Suprapubic skin (tissue), 4 donors: ENCODE measurements at places on chromosomes 4 and X.

DNA sequence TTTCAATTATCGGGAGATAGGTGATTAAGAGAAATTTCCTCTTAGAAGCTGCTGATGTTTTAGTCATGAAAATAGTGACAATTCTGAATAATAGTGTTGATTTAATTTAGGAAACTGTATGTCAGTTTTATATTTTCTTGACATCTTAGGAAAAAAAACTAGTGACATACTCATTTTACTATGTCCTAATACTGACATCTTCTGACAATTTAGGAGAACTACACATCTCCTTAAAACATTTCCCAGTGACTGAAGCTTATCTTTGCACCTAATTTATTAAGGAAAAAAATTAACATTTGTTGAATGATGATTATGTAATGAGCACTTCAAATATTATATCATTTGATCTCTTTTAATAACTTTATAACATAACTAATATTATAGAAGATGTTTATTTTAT lies 42.0 kb upstream of the RBMXL3 start:
- H3K36me3 ChIP-seq, result no peaks in the 10 kb centered on the region
- no peak for DNase-seq
- no peak overlapping the region for H3K4me3 ChIP-seq
- no peak overlapping the region for H3K27ac ChIP-seq

- no peak overlapping the region for H3K4me3 ChIP-seq
- no peak overlapping the region for H3K27ac ChIP-seq
- H3K27me3 ChIP-seq, result no peaks in the 10 kb centered on the region
- DNase-seq, result no peak
Measured at GRCh38 chr4:144411119-144411518, 234.8 kb upstream of the HHIP start.

GRCh38 chrX:51192104-51192503 lies 140.5 kb upstream of the NUDT10 start:
- H3K27me3 ChIP-seq, result no peaks in the 10 kb centered on the region
- H3K36me3 ChIP-seq, result no peaks in the 10 kb centered on the region
- no peaks in the 10 kb centered on the region for H3K4me1 ChIP-seq
- DNase-seq, result no peak
- no peak overlapping the region for H3K27ac ChIP-seq

DNA sequence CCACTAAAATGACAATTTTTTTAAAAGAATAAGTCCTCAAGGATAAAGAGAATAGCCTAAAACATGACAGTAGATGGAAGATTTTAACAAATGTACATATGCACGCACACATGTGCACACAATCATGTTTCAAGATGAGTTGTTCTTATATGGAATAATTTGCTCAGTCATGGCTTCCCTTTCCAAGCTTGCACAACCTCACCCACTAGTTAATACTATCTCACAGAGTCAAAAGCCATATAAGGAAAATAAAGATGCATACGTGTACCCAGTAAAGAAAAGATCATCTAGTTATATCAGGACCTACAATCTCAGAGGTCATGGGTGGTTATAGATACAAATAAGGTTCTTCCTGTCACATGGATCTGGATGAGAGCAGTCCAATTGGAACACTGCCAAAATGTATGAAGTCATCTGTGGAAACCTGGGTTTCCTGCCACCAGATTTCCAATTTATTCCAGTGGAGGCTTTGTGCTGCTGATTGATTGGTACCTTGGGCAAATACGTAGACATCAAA lies 56.1 kb downstream of the FAM13A start:
- H3K36me3 ChIP-seq, result no peaks in the 10 kb centered on the region
- peaks cover 5% of the 10 kb centered on the region for H3K4me1 ChIP-seq
- H3K27me3 ChIP-seq, result no peaks in the 10 kb centered on the region
- H3K4me3 ChIP-seq, result no peak overlapping the region
- H3K27ac ChIP-seq, result no peak overlapping the region
- no peak for DNase-seq

- DNase-seq, result no peak
- H3K27ac ChIP-seq, result no peak overlapping the region
- H3K36me3 ChIP-seq, result no peaks in the 10 kb centered on the region
- no peaks in the 10 kb centered on the region for H3K4me1 ChIP-seq
Measured at GRCh38 chr4:67332627-67333026, 212.7 kb downstream of the CENPC start.

GRCh38 chr4:40321574-40322275 lies 13.4 kb upstream of the CHRNA9 start:
- no peak overlapping the region for H3K27ac ChIP-seq
- no peak for DNase-seq
- H3K4me3 ChIP-seq, result no peak overlapping the region
- H3K4me1 ChIP-seq, result peaks cover 7% of the 10 kb centered on the region
- no peaks in the 10 kb centered on the region for H3K36me3 ChIP-seq

DNA sequence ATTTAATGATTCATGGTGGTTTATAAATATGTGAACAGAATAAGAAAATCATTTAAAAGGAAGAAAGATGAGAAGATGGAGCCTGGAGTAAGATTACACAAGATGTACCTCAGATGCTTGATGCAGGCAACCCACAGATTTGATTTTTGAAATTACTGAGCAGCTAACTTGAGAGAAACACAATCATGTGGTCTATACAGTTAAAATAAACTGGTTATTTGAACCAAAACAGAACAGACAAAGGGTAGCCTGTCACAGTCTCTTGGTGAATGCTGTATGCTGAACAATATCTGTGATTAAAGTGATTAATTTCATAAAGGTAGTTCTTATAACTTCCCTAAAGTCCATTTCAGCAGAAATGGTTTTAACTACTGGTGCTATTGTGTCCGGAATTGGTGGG lies 4.2 kb downstream of the PI4K2B start:
- H3K27ac ChIP-seq, result no peak overlapping the region
- H3K4me3 ChIP-seq, result no peak overlapping the region
- no peak for DNase-seq
- peaks cover 29% of the 10 kb centered on the region for H3K4me1 ChIP-seq

GRCh38 chrX:113548308-113549015 lies 707.8 kb upstream of the AMOT start:
- H3K4me3 ChIP-seq, result no peak overlapping the region
- DNase-seq, result no peak
- no peaks in the 10 kb centered on the region for H3K27me3 ChIP-seq
- H3K4me1 ChIP-seq, result no peaks in the 10 kb centered on the region
- H3K27ac ChIP-seq, result no peak overlapping the region

- H3K27me3 ChIP-seq, result no peaks in the 10 kb centered on the region
- H3K4me3 ChIP-seq, result no peak overlapping the region
- no peaks in the 10 kb centered on the region for H3K4me1 ChIP-seq
- H3K36me3 ChIP-seq, result no peaks in the 10 kb centered on the region
Measured at GRCh38 chrX:100750883-100751282, 19.0 kb upstream of the SYTL4 start.

GRCh38 chrX:69096963-69097362 lies 68.3 kb downstream of the PJA1 start:
- H3K4me3 ChIP-seq, result no peak overlapping the region
- H3K27me3 ChIP-seq, result no peaks in the 10 kb centered on the region
- no peak overlapping the region for H3K27ac ChIP-seq
- no peaks in the 10 kb centered on the region for H3K36me3 ChIP-seq
- DNase-seq, result no peak

GRCh38 chr4:186826846-186827533 lies 103.3 kb upstream of the FAT1 start:
- H3K4me3 ChIP-seq, result no peak overlapping the region
- no peaks in the 10 kb centered on the region for H3K36me3 ChIP-seq
- H3K27ac ChIP-seq, result no peak overlapping the region
- no peaks in the 10 kb centered on the region for H3K27me3 ChIP-seq
